ENCODE measurements at places on chromosomes 6 and 20.

DNA sequence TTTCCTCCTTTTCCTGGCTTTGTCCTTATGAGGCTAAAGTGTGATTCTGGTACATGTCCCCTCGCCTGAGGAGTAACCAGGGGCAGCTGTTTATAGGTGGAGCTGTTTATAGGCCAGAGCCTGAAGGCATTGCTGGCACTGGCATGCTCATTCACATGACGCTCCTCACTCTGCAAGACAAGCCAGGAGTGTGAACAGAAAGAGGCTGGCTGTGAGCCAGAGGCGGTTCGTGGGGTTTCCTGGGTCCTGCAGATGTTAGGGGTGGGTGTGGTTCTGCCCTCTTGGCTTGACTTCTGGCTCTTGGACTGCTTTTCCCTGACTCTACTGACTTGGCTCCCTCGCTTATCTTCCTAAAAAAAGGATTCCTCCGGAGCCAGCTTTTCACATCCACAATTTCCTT is 12.8 kb upstream of the MDFI start:
- peak; percentile 22 for DNase-seq

- DNase-seq, result no peak
Measured at GRCh38 chr20:34956041-34956458, 382 bp downstream of the MYH7B start.

GRCh38 chr6:139713900-139714506 is 339.6 kb upstream of the CITED2 start:
- peak; percentile 79 for DNase-seq

DNA sequence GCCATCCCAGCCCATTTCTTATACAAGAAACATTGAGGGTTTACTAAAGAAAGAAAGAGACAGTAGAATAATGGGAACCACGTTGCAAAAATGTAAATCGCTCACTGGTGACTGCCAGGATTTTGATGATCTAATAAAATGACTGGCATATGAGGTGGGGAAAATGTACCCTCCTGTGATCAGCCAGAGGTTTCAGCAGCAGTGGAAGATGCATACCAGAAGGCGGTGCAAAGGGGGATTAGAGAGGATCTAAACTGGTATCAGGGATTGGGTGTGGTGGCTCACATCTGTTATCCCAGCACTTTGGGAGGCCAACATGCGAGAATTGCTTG is 60.8 kb upstream of the DDR1 start:
- no peak for DNase-seq

GRCh38 chr6:46315589-46315988 is 144.8 kb upstream of the ENPP5 start:
- no peak for DNase-seq

DNA sequence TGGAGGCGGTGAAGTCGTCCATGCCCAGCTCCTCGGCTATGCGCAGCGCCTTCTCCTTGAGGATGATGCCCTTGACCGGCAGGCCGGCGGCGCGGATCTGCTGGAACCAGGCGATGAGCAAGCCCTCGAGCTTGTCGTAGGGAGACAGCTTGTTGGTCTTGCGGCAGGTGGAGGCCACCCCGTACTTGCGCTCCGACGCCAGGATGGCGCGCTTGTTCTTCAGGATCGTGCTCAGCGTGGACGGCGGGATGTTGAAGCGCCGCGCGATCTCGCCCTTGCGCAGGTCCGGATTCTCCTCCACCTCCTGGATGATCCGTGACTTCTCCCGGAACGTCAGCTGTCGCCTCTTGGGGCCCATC is 435 bp downstream of the CENPB start:
- DNase-seq, result peak; percentile 72

DNA sequence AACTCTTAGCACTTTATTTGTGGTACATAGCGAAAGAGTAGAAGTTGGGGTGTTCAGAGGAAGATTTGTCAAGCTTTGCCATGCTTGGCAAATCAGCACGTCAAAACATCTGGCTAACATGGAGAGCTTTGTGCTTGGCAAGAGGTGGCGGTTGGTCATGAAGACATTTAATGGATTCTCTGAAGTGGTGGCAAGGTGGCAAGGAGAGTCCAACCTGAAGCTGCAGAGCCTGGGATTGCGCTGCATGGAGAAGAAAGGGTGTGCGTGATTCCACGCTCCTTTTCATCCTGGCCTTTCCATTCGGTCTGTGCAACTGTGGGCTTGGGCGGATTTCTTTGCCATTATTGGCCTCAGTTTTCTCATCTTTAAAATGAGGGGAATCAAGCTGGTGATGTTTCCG is 3.1 kb downstream of the PYGB start:
- DNase-seq, result no peak

DNA sequence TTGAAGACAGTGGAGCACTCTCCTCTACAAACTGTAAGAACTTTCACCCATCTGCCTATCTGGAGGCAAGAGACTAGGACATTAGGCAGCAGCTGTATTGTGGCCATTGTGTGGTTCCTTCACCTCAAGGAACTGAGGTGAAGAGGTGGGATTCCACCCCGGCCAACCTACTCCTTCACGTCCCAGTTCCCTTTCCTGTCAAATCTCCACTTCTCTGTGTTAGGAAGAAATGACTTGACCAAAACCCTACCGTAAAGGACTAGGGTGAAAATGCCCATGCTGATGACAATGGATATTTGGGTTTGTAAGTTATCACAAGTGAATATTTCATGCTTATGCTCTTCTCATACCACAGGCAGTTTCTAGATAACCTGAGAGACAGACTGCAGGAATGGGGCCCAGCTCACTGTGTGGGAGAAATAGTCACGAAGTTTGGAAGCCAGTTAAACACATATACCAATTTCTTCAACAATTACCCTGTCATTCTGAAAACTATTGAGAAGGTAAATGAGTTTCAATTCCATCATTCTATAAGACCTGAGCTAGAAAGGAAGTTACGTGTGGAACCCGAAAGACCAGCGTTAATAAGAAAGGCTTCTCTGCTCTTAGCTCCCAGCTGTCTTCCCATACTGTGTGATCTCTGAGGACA is 86.6 kb downstream of the ECT2L start:
- no peak for DNase-seq

GRCh38 chr6:130303431-130303830 is 62.4 kb upstream of the TMEM200A start:
- no peak for DNase-seq

DNA sequence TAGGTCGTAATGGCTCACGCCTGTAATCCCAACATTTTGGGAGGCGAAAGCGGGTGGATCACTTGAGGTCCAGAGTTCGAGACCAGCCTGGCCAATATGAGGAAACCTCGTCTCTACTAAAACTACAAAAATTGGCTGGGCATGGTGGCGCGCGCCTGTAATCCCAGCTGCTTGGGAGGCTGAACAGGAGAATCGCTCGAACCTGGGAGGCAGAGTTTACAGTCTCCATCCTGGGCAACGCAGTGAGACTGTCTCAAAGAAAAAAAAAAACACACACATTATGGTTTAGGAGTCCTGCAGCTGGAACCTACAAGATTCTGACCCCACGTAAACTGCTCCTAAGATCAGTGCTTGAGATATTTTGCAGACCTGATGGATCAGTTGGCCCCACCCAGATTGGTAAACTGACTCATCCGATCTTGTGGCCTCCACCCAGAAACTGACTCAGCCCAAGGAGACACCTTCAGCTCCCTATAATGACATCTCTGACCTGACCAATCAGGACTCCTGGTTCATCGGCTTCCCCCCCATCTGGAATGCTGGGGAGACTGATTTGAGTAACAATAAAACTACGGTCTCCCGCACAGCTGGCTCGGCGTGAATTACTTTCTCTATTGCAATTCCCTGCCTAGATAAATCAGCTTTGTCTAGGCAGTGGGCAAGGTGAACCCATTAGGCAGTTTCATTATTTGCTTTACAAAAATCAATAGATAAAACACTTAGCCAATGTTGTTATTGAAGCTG is 96.2 kb upstream of the BTN3A2 start:
- no peak for DNase-seq

- peak; percentile 45 for DNase-seq
Measured at GRCh38 chr6:36028088-36028876, 674 bp downstream of the MAPK14 start.

GRCh38 chr20:42598581-42598980 is 591.1 kb downstream of the PTPRT start:
- no peak for DNase-seq

GRCh38 chr6:27251112-27251605 is 3.7 kb downstream of the PRSS16 start:
- DNase-seq, result peak; percentile 91

DNA sequence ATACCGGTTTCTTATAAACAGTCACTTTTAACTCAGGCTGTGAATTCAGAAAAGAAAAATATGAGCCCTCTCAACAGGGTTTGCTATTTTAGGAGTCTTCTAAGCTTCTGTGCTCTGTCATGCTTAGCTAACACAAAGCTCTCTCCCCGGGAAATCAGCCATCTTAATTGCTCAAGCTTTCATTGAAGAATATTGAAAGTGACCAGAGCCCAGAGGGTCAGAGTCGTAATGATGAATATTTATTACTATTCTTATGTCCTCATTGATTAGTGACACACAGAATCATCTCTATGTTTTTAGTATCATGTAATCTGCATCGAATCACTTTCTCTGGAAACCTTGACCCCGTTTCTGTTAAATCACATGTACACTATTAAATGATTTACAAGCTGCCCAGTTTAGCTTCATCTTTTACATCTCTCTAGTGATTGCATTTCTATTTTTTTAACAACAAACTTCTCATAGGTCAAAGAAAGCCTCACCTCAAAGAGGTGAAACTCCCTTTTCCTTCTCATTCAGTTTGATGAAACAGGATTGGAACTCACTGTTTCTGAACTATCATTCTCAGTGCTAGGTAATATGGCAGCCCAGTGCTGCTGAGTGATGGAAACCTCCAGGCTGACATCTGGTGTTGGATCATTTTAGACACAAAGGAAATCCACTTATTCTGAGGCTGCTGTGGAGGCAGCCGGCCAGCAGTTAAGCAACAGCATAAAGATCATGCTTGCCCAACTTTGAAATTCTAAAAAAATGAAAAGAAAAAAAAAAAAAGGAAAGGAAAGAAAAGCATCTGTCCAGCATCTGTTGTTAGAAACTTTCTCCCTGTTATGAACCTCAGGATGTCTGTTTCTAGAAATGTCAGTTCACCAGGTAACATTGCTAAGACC is 96.3 kb downstream of the RFPL4B start:
- no peak for DNase-seq

DNA sequence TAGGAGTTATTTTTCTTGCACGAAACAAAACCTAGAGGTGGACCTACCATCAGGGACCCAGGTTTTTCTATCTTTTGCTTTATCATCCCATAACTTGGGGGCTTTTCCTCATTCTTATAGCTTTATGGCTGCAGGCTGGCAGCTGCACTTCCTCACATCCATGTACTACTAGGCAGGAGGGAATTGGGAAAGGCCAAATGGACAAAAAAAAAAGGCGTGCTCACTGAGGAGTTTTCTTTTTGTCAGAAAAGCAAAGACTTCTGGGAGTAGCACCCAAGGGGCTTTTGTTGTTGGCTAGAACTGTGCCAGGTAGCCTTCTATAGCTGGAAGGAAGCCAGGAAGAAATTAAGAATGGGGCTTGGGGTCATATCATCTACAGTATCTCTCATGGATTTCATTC is 61.4 kb downstream of the SLX4IP start:
- DNase-seq, result no peak

GRCh38 chr20:43878776-43879175 is 35.9 kb upstream of the TOX2 start:
- DNase-seq, result no peak

GRCh38 chr6:80638213-80639055 is 532.0 kb downstream of the BCKDHB start:
- DNase-seq, result no peak

DNA sequence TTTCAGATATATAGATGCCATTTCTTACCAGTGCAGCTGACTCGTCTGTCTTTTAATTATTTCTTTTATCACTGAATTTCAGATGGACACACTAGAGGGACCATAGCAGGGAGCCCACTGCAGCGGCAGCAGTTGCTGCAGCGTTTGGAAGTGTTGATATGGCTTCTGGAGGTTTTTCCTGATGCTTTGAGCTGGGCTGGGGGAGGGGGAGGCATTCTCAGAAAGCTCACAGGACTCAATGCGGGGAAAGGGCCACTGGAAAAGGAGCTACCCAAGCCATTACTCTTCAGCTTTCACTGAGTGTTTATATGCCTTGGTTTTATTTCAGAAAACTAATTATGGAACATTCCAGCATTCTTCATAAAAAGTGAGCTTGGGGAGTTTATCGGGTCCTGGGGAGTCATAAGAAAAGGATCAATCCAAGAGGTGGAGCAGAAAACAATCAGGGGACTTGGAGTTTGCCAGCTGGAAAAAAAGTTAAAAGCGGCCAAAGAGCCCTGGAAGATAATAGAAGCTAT is 740.4 kb upstream of the FLRT3 start:
- no peak for DNase-seq

DNA sequence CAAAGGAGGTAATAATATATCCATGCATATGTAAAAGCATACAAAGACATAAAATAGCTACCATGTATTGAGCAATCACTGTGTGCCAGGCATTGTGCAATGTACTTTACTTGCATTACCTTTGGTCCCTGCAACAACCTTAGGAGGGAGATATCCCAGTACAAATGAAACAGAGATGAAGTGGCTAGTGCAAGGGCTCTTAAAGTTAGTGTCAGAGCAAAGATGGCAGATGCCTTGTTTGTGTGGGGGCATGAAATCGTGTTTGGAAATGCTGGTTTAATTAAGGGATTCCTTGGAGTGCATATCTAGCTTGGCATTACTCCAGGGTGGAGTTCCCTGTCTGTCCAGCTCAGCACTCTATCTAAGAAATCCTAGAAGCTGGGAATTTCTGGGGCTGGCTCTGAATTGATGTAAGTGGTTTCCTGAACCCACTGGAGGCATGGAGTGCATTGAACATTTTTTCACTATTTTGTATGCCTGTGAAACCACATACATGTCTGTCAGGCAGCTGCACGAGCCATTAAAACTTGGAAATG is 9.8 kb downstream of the PAQR8 start:
- DNase-seq, result no peak

DNA sequence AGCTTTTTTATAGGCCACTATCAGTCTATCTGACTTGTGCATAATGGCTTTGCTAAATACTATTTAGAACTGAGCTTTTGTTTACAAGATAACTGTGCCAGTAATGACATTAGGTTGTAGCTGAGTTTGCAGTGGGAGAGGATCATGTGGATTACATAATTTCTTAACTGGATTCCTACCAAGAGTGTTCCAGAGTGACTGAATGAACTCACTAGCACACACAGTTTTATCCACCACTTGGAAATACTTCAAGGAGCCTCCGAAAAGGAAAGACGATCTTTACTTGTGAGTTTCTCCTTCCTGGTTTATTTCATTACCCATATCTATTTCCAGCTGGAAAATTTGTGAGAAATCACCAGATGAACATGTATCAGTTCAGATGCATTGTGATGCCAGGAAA is 10.9 kb upstream of the SYNE1 start:
- DNase-seq, result no peak
